H9 (cell line): ENCODE measurements at places on chromosomes 16 and 17. TPM values are rescaled to one million over a fixed set of nuclear protein-coding genes. Genes with fewer than 3 reads are reported as not detected.

DNA sequence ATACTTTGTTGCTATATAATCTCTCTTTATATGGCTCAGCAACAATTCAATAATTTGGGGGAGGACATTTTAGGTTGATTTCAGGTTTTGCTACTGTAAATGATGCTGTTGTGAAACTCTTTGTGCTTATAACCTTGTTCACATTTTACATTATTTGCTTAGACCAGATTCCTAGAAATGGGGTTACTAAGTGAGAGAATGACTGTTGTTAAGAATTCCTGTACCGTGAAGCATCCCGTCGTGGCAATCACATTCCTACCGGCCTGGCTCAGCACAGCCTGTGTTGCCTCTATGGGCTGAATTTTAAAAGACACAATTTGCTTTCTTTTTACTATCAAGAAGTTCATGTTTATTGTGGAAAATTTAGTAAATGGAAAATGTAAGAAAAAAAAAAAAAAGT lies 31.4 kb downstream of the B9D1 start:
- no peak for DNase-seq
- H3K27ac ChIP-seq: no peak overlapping the region
- H3K27me3 ChIP-seq: no peaks in the 10 kb centered on the region

The KRTAP4-4 gene
- not detected in 2 replicates for total RNA-seq

- peaks cover 3% of the 10 kb centered on the region for H3K27me3 ChIP-seq
- no peak overlapping the region for H3K27ac ChIP-seq
- peak overlapping the region; percentile 90 for H3K4me3 ChIP-seq
- peaks cover 3% of the 10 kb centered on the region; the same call in 2 of the 3 replicates for H3K36me3 ChIP-seq
These were observed 1.0 kb upstream of the MSI2 start for GRCh38 chr17:57255182-57255775.

DNA sequence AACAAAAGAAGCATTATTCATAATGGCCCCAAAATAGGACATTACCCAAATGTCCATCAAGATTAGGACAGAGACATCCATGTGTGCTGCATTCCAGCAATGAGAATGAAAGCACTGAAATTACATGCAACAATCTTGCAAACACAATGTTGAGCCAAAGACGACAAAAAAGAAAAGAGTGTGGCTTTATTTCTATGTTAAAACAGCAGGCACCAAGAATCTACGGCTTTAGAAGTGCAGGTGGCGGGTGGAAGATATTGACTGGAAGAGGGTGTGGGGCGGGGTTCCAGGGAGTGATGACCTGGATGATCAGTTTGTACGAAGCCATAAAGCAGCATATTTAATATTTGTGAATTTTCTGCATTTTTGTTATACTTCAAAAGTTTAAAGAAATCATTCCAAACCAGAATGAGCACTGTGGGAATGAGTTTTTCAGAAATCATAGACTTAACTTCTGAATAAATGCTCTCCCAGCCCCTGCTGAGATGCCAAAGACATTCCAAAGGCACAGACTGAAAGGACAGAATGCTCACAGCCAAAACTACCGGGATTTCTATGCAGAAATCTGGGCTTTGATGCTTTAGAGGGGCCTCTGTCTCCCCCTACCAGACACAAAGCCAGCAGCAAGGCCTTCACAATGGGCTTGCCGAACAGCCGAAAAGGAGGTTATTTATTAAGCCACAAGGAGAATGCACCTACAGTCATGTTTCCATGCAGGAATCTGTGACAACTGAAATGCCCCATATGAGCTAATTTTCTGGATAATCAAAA lies 361.6 kb downstream of the GRIN2A start:
- H3K27me3 ChIP-seq: no peaks in the 10 kb centered on the region; the same call in 1 of the 2 replicates
- H3K36me3 ChIP-seq: no peaks in the 10 kb centered on the region
- H3K27ac ChIP-seq: peak overlapping the region; percentile 53
- peak; percentile 84 for DNase-seq

DNA sequence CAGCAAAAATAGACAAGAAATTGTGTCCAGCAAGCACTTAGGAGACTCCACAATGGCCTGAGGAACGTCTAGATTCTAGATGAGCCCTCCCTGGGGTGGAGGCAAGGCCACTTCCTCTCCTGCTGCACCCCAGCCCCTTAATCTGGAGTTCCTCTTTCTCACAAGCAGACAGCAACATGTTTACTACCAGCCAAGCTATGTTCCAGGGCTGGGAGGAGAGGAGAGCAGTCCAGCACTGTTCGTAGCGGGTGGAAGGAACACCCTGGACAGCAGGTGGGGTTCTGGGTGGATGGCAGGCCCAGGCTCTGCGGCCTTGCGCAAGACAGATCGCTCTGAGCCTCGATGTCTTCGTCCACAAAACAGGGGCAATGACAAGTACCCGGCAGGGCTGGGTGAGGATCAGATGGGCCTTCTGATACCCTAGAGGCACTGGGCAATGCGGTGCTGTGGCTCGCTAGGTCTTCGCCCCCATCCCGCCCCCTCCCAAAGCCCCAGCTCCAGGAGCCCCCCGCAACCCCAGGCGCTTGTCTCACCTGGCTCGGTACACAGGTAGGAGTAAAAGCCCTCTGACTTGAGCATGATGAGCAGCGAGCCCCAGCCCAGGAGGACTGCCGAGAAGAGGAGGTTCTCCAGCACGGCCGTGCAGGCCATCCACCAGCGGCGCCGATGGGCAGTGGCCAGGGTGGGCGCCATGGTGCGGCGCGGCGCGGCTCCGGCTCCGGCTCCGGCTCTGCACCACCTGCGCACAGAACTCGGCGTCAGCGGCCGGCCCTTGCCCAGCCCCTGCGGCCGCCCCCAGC lies 1.3 kb downstream of the SLC43A2 start:
- H3K4me1 ChIP-seq: no peaks in the 10 kb centered on the region; the same call in 1 of the 2 replicates
- DNase-seq: peak; percentile 60
- H3K36me3 ChIP-seq: peaks cover 5% of the 10 kb centered on the region
- H3K27ac ChIP-seq: no peak overlapping the region
- H3K4me3 ChIP-seq: peak overlapping the region; percentile 54

The STAC2 gene
- 1.5 and 2.5 TPM in 2 replicates for total RNA-seq
